ENCODE measurements at places on chromosomes 6 and 20.

GRCh38 chr6:56938649-56939191, 16.2 kb upstream of the BEND6 start:
- peak; percentile 100 for DNase-seq

DNA sequence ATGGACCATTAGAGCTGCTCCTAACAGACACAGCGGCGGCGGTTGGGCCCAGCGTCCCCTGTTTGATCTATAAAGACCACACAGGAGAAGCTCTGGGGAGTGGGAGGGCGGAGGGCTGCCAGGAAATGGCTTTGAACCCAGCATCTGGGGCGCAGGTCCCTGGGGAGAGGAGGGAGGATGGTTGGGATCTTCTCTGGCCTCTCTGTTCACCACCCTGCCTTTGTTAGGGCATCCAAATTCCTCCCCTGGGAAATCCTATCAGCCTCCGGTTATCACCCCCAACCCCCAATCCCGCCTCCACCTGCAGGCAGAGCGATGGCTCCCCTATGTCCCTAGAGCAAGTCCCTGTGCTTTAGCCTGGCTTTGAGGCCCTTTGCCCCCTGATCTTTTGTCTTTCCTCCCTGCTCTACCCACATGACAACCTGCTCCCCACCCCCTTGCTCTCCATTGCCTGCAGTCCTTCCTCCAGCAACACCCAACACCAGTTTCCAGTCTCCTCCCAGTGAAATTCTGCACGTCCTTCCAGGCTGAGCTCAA, 7.1 kb downstream of the XKR7 start:
- no peak for DNase-seq

DNA sequence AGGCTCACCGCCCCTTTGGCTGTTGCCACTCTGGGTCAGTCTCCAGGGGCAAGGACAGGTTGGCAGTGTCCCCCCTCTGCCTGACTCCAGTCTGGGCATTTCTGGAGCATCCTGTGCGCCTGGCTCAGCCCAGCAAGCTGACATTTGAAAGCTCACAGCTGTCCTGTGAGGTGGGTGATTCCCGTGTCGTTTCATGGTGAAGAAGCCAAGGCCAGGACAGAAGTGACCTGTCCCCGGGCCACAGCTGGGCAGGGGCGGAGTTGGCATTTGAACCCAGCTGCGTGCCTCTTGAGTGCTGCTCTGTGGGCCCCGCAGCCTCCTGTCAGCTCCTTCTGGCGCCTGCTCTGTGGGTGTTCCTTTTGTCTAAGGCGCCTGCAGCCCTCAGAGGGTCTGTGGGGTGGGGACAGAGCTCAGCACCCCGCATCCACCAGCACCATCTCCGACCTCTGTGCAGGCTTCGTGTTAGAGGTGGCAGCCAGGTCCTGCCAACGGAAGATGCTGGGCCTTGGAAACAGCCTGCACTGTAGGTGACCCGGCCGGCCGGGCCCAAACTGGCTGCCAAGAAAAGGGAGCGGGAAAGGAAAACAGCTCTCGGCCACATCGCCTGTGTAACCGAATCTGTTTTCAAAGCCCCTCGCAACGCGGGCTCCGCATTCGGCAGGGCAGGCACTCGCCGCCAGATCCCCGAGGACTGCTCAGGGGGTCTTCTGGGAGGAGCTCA, 5.8 kb upstream of the GATA5 start:
- DNase-seq: no peak

- no peak for DNase-seq
Observed at GRCh38 chr6:165486183-165487137, 176.6 kb downstream of the PDE10A start.

GRCh38 chr6:683742-684440, 9.0 kb downstream of the EXOC2 start:
- peak; percentile 29 for DNase-seq

GRCh38 chr20:57268399-57269076, 2.1 kb upstream of the BMP7 start:
- DNase-seq: no peak

DNA sequence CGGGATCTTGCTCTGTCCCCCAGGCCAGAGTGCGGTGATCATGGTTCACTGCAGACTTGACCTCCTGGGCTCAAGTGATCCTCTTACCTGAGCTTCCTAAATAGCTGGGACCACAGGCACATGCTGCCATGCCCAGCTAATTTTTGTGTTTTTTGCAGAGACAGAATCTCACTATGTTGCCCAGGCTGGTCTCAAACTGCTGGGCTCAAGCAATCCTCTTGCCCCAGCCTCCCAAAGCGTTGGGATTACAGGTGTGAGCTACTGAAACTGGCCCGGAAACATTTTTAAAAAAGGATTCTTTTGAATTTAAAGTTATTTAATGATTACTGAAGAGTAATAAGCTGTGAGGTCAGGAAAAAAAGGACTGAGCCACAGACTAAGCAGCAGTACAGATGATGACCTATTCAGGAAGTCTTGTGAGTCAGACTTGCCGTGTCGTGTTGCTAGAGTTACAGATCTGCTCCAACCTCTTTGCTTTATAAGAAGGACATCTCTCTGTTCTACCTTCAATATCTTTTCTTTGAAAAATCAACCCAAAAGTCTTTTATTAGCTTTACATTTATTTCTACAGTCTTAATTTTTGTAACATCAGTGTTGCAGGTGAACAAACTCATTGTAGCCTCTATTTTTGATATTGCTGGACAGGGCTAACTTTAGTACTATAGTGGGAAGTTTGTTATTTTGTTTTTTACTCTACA, 108.7 kb downstream of the NCOA3 start:
- peak; percentile 89 for DNase-seq

DNA sequence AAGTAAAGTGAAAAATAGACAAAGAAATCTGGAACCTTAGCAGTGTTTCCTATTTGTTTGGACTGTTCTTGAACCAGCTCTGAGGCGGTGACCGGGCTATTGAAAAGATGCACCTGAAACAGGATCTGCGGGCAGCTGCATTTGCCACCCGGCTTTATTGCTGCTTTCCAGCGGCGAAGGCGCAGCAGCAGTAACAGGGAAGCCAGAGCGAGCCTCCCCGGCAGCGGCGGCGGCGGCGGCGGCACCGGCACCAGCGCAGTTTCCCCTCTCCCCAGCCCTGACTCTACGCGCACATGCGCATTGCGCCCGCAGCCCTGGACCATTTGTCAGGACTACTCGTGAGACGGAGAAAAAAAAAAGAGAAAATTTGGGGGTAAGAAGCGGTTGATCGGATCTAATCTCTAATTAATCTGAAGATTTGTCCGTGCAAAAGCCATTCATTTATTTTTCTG, at the start of gene L3MBTL3:
TSS of gene L3MBTL3 (plus strand) at position 290 of the 452 bp plus-strand sequence. CDS start 24,119 bp downstream, outside the sequence.
- DNase-seq: peak; percentile 74

DNA sequence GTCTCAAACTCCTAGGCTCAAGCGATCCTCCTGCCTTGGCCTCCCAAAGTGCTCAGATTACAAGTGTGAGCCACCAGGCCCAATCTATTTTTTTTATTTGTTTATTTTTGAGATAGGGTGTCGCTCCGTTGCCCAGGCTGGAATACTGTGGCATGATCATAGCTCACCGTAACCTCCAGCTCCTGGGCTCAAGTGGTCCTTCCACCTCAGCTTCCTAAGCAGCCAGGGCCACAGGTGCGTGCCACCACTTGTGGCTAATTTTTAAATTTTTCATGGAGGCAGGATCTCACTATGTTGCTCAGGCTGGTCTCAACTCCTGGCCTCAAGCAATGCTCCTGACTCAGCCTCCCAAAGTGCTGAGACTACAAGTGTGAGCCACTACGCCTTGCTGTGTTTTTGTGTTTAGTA, 9.8 kb downstream of the KIF3B start:
- no peak for DNase-seq

DNA sequence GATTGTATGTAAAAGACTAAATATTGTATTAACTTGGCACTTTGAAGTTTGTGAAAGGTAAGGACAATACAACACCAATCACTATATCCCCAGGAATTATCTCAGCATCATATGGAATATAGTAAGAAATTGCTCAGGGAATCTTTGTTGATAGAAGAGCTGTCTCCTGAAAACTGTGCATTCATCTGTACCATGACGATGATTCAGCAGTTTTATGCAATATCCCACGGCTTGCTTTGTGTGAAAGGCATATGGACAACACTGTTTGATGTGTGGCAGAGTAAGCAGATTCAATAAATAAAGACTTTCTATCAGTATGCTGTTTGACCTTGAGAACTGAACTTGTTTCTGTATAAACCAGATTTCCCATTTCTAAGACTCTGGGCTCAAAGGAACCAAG, 147.5 kb upstream of the PLN start:
- no peak for DNase-seq

GRCh38 chr6:10407674-10408054, 7.2 kb downstream of the TFAP2A start:
- no peak for DNase-seq

- DNase-seq: peak; percentile 21
Observed at GRCh38 chr20:62134735-62135231, 8.4 kb downstream of the PSMA7 start.

GRCh38 chr6:39440039-39440426, 117.5 kb upstream of the KCNK16 start:
- no peak for DNase-seq

- no peak for DNase-seq
Observed at GRCh38 chr6:136158387-136158821, 91.7 kb downstream of the MTFR2 start.

- no peak for DNase-seq
Observed at GRCh38 chr20:45097485-45098102, 3.3 kb downstream of the KCNS1 start.

DNA sequence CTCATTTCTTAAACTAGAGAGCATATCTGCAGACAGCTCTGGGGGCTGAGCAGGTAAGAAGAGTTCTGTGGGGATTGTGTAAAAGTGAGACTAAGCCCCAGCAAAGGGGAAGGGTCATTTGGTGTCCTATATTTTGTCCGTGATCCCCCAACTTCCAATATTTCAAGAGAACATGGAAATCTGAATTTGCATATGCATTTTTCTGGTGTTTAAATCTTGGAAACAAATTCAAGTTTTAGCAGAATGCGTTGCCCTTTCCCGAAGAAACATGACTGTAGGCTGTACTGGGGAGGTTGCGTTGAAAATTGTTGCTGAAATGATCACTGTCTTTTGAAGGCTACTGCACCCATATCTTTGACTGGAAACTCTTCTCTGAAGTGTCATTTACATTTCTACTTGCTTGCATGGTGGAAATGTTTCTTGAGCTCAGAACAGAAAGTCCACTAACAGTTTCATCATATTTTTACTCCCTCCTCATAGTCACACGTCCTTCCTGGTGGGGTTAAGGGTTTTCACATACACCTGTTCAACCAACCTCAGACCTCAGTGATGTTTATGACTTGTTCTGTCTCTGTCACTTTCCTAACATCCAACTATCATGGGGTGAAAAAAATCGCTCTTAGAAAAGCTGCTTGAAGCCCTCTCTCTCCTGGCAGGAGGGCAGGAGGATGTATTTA, 140.3 kb downstream of the BCAS1 start:
- DNase-seq: no peak

DNA sequence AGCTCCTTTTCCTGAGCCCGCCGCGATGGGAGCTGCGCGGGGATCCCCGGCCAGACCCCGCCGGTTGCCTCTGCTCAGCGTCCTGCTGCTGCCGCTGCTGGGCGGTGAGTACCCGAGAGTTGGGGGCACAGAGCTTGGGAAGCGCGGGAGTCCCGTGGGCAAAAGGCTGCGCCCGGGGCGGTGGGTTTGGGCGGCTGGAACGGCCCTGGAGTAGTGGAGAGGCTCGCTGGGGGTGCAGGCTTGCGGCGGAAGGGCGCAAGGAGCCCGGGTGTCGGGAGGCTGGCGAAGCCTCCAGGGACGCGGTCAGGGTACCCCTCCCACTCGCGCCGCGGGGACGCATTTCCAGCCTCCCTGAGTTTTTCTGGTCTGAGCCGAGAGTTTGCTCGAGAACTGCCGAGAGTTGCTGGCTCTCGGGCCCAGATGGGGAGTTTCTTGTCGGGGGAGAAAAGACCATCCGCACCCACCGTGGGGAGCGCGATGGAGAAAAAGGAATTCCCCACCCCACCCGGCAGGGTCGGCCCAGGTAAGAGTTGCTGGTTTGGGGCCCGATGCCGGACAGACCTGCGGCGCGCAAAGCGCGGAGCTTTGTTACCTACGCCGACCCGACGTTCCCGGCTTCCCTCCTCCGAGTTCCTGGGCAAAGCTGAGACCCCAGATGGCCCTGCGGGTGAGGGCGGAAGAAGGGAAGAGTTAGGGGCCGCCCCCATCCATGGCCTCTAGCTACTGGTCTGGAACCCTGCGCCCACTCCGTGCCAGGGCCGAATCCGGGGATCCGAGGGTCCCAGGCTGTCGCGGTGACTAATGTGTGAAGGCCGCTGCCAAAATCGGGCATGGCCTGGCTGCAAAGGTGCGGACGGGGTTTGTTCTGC, 584 bp downstream of the PTK7 start:
- DNase-seq: no peak

GRCh38 chr6:56650191-56650590, 7.5 kb upstream of the DST start:
- DNase-seq: no peak

GRCh38 chr6:68252632-68253031, 382.4 kb upstream of the ADGRB3 start:
- no peak for DNase-seq

- DNase-seq: no peak
Observed at GRCh38 chr6:20126102-20126752, 86.0 kb downstream of the MBOAT1 start.

DNA sequence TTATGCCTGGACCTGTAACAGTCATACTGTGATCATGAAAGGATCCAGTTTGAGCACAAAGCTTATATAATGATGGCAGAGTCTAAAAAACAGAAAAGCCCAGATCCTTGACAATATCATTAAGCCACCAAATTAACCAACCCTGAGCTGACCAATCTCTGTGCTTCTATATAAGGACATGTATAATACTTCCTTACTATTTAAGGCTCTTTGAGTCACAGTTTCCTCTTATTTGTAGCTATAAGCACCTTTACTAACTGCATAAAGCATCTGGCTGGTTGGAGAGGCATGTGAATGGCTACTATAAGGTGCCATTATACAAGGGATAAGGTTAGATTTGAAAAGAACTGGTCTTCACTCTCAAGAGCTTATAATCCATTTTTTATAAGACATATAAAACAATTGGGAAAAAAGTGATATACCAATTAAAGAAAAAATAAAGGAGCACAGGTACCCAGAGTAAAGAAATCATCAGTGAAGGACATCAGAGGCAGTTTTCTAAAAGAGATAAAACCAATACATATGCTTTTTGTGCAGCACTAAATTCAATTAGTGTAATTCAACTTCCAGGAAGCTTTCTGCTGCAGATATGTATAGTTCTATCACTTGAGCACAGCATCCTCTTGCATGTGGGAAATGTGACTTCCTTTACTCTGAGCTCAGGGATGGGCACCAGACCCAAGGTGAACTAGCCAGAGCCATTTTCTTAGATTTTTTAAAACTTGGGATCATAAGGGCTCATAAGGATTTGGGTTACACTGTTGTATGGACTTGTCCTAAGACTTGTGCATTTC, 121.0 kb downstream of the BTBD9 start:
- DNase-seq: no peak

- peak; percentile 82 for DNase-seq
Observed at GRCh38 chr6:159691133-159691962, 1.7 kb downstream of the SOD2 start.
